A673 (cell line): ENCODE measurements at places on chromosomes 11 and 22.

DNA sequence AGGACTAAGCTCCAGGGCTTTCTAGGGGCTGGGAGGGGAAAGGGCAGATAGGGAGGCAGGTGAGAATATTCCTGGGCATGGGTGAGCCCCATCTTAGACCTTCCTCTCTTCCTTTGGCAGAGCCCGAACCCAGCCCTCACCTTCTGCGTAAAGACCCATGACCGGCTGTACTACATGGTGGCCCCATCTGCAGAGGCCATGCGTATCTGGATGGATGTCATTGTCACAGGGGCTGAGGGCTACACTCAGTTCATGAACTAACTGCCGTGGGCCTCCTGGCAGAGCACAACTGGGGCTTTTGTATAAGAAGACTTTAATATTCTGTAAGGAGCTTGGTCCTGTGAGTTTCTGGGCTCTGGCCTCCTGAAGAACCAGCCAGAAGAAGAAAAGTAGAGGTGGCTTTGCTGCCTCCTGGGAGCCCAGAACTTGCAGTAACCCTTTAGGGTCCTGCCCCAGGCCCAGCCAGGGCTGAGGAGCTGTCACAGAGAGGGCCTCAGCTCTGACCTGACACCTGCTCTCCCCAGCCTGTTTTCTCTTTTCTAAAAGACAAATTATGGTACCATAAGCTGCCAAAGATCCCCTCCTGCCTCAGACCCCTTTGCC is 22.8 kb downstream of the TREH start:
- H3K4me3 ChIP-seq: no peak overlapping the region
- no peaks in the 10 kb centered on the region for H3K27me3 ChIP-seq
- H3K27ac ChIP-seq: no peak overlapping the region
- H3K4me1 ChIP-seq: no peaks in the 10 kb centered on the region

GRCh38 chr22:28250036-28250695 is 331.1 kb upstream of the PITPNB start:
- H3K4me1 ChIP-seq: peaks cover 7% of the 10 kb centered on the region
- DNase-seq: no peak
- no peak overlapping the region for H3K27ac ChIP-seq
- no peaks in the 10 kb centered on the region for H3K27me3 ChIP-seq
- H3K36me3 ChIP-seq: no peaks in the 10 kb centered on the region

DNA sequence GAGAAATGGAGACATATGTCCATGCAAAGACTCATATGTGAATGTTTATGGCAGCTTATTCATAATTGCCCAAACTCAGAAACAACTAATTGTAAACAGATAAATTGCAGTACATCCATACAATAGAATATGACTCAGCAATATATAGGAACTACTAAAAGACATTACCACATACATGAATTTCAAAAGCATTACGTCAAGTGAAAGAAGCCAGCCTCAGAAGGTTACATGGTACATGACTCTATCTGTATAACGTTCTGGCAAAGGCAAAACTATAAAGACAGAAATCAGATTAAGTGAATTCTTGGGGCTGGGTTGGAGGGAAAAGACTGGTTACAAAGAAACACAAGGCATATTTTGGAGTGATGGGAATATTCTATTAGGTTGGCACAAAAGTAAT is 7.2 kb downstream of the KCTD21 start:
- H3K36me3 ChIP-seq: no peaks in the 10 kb centered on the region
- no peak for DNase-seq
- H3K27me3 ChIP-seq: no peaks in the 10 kb centered on the region
- H3K4me3 ChIP-seq: no peak overlapping the region

DNA sequence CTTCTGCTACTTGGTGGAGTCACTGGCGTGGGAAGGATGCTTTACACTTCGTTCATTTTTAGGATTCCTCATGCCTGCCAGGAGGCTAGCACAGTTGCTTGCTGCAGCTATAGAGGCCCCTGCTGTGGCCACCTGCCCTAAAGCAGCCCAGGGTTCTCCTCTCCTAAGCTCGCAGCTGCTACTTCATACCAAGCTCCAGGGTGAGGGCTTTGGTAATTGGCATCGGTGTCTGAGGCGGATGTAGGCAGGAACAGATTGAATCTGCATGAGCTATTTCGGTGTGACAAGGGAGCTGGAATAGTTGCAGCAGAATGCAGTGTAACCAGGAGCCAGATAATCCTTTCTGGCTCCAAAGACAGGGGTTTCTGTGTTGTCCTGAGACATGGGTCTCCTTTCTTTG is 133.1 kb downstream of the MICAL2 start:
- H3K27me3 ChIP-seq: no peaks in the 10 kb centered on the region
- H3K4me3 ChIP-seq: no peak overlapping the region
- no peaks in the 10 kb centered on the region for H3K36me3 ChIP-seq
- DNase-seq: no peak
- H3K27ac ChIP-seq: no peak overlapping the region

- H3K27ac ChIP-seq: no peak overlapping the region
- no peak for DNase-seq
- H3K4me1 ChIP-seq: no peaks in the 10 kb centered on the region
- H3K36me3 ChIP-seq: no peaks in the 10 kb centered on the region
Measured at GRCh38 chr11:128152796-128153696, 434.3 kb downstream of the ETS1 start.

GRCh38 chr11:66953081-66953833 is 4.9 kb downstream of the PC start:
- H3K4me1 ChIP-seq: peaks cover 36% of the 10 kb centered on the region
- no peaks in the 10 kb centered on the region for H3K27me3 ChIP-seq
- H3K36me3 ChIP-seq: peaks cover 5% of the 10 kb centered on the region

GRCh38 chr11:114061048-114061680 is 1.7 kb downstream of the ZBTB16 start:
- H3K4me3 ChIP-seq: peak overlapping the region; percentile 75
- H3K36me3 ChIP-seq: peaks cover 11% of the 10 kb centered on the region
- DNase-seq: peak; percentile 70
- H3K4me1 ChIP-seq: peaks cover 24% of the 10 kb centered on the region

- no peak for DNase-seq
- no peaks in the 10 kb centered on the region for H3K4me1 ChIP-seq
- no peaks in the 10 kb centered on the region for H3K27me3 ChIP-seq
- no peaks in the 10 kb centered on the region for H3K36me3 ChIP-seq
- no peak overlapping the region for H3K4me3 ChIP-seq
Measured at GRCh38 chr11:25941353-25941752, 390.6 kb upstream of the ANO3 start.

- peak; percentile 53 for DNase-seq
- peaks cover 51% of the 10 kb centered on the region for H3K27me3 ChIP-seq
- no peaks in the 10 kb centered on the region for H3K4me1 ChIP-seq
- H3K4me3 ChIP-seq: no peak overlapping the region
- H3K27ac ChIP-seq: no peak overlapping the region
- H3K36me3 ChIP-seq: no peaks in the 10 kb centered on the region
Measured at GRCh38 chr11:107598225-107599139, 7.5 kb downstream of the ELMOD1 start.

- peak within 1 kb of the TSS; percentile 17 for H3K4me3 ChIP-seq
- peaks cover 77% of the 10 kb centered on the region for H3K27me3 ChIP-seq
- H3K27ac ChIP-seq: no peak within 1 kb of the TSS
- DNase-seq: peak; percentile 37
Measured at GRCh38 chr22:36816636-36817524, at the start of gene PVALB. Gene PVALB, minus strand, starts transcription at chr22:36817035. Its CDS starts 30 bp downstream, at chr22:36817005.

- no peak for DNase-seq
- H3K36me3 ChIP-seq: no peaks in the 10 kb centered on the region
- no peaks in the 10 kb centered on the region for H3K27me3 ChIP-seq
- no peak overlapping the region for H3K4me3 ChIP-seq
- H3K4me1 ChIP-seq: no peaks in the 10 kb centered on the region
- H3K27ac ChIP-seq: no peak overlapping the region
Measured at GRCh38 chr22:37300551-37301017, 18.3 kb downstream of the CYTH4 start.

DNA sequence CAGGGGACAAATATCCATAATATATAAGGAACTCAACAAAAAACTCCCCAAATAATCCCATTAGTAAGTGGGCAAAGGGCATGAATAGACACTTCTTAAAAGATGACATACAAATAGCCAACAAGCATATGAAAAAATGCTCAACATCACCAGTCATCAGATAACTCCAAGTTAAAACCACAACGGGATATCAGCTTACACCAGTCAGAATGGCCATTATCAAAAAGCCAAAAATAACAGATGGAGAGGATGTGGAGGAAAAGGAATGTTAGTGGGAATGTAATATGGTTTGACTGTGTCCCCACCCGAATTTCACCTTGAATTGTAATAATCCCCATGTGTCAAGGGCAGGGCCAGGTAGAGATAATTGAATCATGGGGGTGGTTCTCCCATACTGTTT is 350.1 kb downstream of the GUCY1A2 start:
- no peaks in the 10 kb centered on the region for H3K27me3 ChIP-seq
- H3K36me3 ChIP-seq: no peaks in the 10 kb centered on the region
- DNase-seq: no peak
